NCI-H1105 treated with DMSO at 0.1 percent for 48 hours (cell line): ENCODE measurements at places on chromosomes 5 and 9.
A peak's percentile ranks its signal among the peaks of the same experiment; 100 is the strongest.

GRCh38 chr9:90296539-90296938 lies 346.1 kb downstream of the DIRAS2 start:
- DNase-seq: no peak

DNA sequence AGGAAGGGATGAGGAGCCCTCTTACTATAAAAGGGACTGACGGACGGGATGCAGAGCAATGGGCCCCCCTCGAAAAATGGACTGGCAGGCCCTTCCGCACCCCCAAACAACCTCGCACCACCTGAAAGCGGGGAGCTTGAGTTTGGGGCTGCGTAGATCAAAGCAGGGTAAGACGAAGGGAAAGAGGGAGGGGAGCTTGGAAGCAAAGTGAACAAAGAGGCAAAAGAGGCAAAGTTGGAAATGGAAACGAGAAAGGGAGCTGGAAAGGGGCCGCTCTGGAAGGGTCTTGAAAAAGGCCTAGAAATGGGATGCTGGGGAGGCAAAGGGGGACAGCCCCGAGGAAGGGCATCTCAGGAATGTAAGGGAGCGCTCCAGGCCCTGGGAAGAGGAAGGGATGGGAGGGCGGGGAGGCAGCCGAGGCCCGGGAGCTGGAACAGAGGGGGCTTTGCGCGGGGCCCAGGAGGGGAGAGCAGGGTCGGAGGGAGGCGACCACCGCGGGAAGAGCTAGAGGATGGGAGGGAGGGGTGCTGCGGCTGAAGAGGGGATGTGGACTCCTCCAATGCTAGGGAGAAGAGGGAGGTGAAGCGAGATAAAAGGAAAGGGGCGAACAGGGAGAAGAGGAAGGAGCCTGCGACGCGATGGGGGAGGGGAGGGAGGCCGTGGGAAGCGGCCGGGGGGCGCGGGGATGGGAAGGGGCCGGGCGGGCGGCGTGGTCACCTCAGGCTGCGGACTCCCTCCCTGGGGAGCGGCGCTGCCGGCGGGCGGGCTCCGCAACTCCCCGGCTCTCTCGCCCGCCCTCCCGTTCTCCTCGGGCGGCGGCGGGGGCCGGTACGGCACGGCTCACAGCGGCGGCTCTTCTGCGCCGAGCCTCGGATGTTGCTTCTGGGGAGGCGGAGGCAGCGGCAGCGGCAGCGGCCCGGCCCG lies 577 bp downstream of the RNF145 start:
- no peak for DNase-seq

- no peak for DNase-seq
These were observed 63.2 kb downstream of the MEGF10 start for GRCh38 chr5:127353796-127354195.

DNA sequence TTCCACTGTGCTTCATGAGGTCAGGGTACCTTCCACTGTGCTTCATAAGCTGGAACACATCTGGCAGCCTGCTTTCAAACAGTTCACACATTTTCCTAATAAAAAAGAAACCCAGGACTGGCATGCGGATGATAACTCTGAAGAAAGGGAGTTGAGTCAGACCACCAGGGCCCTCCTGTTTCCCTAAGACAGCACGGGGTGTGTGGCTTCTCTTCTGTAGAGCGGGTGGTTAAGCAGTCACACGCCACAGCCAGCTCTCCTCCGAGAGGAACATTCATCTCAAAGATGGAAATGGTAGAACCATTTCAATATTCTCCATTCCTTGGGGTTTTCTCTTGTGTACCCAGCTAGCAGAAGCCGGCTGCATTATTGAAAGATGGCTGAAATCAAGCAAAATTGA lies 128.1 kb upstream of the LMX1B start:
- DNase-seq: no peak

DNA sequence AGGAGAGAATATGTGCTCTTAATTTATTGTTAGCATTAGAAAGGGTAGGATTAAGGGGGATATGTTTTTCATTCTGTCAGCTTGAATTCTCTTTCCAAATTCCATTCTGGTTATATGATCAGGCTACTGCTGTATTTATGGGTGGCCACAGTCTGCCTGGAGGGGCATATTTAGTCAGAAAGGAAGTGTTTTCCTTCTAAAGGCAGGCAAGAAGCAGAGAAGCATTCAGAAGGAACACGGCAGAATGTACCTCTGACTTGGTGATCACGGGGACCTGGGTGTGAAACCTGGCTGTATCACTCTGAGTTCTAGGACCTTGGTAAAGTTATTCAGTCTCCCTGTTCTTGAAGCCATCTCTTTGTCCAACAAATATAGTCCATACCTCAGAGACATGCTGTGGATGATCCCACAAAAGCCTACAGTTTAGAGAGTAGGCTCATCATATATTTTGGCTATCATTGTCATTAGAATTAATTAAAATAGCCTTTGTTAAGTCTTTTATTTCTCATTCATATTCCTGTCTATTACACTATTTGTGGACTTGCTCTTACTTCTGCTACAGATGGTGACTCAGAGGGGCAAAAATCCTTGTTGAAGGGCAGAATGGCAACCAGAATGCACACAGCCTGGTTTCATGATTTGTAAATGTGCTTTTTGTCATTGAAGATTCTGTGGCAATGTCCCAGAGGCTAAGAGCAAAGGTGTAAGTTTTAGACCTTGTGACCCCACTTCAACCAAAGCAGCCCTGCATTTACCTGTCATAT lies 2.7 kb downstream of the TNC start:
- no peak for DNase-seq

- DNase-seq: no peak
These were observed 14.4 kb upstream of the TMOD1 start for GRCh38 chr9:97487107-97487506.

- DNase-seq: no peak
These were observed 99.0 kb upstream of the SSBP2 start for GRCh38 chr5:81849770-81850367.

DNA sequence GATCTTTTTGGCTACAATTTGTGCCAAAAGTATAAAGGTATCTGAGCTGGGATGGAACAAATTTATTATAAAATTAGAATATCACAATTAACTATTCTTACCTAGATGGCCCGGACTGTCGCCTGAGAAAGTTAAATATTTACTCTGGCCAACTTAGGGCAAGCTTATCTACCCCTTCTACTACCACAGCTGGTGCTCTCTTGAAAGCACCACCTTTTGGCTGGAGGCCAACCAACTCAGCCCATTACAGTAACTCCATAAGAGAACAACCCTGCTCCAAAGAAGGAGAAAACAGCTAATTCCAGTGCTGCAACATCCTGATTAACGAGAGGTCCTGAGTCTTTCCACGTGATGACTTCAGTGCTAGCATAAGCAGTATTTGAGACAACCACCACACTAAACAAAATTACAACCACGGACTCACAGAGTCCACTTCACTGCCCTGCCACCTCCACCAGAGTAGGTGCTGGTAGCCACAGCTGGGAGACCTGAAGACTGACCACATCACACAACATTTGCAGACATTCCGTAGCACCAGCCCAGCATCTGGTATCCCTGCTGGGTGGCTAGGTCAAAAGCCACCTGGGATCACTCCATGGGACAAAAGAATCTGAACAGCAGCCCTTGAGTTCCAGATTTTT lies 43.2 kb downstream of the RGMB start:
- peak; percentile 36 for DNase-seq

DNA sequence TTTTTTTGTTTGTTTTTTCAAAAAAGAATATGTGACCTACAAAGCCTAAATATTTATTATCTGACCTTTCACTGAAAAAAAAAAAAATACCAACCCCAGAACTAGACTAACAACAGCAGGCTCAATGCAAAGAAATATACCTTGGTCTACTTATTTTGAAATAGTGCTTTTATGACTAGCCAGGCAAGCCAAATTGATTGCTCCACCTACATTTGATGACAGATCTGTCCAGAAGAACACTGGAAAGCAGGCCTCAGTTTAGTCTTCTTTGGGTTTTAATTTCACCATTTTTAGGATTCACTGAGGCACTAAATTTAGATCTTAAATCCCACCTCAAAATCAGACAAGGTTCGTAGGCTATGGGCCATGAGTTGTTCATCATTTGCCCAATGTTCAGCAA lies 97.3 kb downstream of the PLPP1 start:
- no peak for DNase-seq

DNA sequence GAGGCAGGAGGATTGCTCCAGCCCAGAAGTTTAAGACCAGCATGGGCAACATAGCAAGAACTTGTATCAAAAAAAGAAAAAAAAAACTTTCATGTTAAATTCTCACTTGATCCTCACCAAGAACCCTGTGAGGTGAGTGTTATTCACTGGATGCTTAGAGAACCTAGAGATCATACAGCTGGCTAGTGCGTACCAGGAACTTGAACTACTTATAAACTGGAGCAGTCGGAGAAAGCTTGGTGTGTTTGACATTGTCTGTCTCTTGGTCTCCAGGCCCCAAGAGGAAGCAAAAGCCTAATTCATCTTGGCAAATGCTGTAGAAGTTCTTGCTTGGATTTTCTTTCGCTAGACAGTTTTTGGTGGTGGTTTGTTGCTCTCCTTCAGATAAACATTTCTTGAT lies 18.1 kb downstream of the TJP2 start:
- DNase-seq: no peak

DNA sequence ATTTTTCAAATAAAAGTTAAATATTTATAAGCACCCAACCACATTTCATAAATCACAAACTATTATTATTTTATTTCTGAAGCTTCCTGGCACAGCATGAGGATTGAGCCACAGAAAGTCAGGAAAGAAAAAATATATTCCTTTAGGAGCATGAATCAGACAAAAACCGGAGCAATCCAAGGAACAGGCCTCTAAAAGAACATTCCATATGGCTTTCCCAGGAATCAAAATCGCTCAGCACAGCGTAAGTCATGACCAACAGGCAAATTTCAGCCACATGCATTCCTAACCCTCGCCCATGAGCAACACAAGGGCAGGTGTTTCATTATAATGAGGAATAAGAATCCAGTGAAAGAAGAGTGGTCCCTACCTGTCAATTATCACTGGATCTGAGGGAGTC lies 26.7 kb downstream of the EBF1 start:
- DNase-seq: peak; percentile 19

DNA sequence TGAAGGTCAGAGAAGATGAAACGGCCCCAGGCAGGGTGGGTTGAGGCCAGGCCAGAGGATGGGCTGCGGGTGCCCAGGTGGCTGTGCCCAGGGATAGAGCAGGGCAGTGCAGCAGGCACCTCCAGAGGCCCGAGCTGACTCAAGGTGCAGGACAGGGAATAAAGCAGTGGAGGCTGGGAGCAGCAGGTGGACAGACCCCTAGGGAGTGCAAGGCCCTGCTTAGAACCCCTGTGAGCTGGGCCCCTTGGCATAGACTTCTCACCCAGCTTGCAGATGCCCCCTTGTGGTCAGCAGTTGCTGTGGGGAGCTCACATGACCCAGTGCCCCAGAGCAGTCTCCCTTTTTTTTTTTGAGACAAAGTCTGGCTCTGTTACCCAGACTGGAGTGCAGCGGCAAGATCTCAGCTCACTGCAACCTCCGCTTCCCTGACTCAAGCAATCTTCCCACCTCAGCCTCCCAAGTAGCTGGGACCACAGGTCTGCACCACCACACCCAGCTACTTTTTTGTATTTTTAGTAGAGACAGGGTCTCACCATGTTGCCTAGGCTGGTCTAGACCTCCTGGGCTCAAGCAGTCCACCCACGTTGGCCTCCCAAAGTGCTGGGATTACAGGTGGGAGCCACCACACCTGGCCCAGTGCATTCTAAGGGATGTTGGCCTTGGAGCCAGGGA lies 118.8 kb downstream of the WNK2 start:
- peak; percentile 25 for DNase-seq

GRCh38 chr9:108296056-108296455 lies 559.7 kb downstream of the ACTL7B start:
- DNase-seq: no peak

DNA sequence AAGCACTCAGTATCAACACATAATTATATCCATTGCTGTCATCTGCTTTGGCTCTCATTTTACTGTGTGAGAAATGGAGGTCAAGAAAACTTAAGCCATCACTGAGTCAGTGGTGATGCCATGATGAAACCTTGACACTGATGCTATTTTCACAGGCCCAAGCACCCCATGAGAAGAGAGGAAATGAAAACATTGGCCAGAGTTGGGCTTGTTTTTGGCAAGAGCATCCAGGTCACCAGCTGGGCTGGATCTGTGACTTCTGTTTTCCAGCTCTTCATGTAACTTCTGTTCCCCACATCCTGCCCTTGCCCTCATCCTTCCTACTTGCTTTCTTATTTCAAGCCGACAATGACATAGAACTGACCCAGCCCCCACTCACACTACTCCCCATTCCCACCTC lies 10.0 kb downstream of the LCP2 start:
- no peak for DNase-seq

- DNase-seq: no peak
These were observed 15.0 kb downstream of the HMMR start for GRCh38 chr5:163475411-163475810.
